ENCODE measurements at places on chromosomes 11 and 22. TPM values are rescaled to one million over a fixed set of nuclear protein-coding genes. Genes with fewer than 3 reads are reported as not detected.

Gene OR52I2
- 0.07 TPM for total RNA-seq

DNA sequence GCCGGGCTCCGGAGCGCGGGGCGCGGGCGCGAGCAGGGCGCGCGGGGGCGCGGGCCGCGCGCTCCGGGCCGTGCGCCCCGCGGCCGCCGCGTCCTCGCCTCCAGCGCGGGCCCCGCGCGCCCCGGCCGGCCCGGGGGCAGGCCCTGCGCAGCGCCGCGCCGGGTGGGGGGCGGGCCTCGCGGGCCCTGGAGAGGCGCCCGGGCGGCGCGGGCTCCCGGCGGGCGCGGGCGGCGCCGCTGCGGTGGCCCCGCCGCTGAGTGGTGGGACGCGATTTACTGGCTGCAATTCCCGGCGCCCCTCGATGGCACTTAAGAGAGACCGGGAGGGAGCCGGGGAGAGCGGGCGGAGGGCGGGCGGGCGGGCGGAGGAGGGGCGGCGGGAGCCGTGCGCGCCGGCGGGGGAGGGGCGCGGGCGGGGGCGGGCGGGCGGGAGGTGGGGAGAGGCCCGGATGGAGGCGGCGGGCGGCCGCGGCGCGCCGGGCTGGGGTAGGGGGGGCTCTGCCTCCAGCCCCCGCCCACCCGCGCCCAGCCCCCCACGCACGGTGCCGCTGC, 73.2 kb upstream of the TCF20 start:
- ATAC-seq: peak; percentile 80

Gene SLC5A4
- 0.14 TPM for total RNA-seq

GRCh38 chr11:24598641-24599040, 101.8 kb downstream of the LUZP2 start:
- no peak for ATAC-seq

Gene MMP11
- 9.9 TPM for total RNA-seq

DNA sequence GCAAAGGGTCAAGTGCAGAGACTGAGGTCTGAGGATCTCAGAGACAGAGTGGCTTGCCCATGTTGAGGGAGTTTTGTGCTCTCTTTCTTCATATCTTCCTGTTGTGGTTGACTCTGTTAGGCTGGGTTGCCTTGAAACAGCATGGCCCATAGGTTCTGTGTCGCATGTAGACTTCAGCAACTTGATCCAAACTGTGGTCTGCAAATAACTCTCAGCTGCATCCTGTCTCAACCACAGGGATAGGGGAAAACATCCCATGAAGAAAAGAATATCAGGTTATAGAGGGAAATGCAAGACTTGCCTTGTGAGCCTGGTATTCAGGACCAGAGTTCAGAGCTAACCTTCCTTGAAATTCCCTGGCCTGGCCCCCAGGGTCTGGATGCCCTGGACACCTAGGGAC, 69.4 kb downstream of the FLI1 start:
- ATAC-seq: no peak

Gene OR52N4
- 0.31 TPM for total RNA-seq

Gene CD3D
- total RNA-seq: not detected

Gene KCNQ1
- 0.23 TPM for total RNA-seq

Gene TRIM49C
- total RNA-seq: not detected

DNA sequence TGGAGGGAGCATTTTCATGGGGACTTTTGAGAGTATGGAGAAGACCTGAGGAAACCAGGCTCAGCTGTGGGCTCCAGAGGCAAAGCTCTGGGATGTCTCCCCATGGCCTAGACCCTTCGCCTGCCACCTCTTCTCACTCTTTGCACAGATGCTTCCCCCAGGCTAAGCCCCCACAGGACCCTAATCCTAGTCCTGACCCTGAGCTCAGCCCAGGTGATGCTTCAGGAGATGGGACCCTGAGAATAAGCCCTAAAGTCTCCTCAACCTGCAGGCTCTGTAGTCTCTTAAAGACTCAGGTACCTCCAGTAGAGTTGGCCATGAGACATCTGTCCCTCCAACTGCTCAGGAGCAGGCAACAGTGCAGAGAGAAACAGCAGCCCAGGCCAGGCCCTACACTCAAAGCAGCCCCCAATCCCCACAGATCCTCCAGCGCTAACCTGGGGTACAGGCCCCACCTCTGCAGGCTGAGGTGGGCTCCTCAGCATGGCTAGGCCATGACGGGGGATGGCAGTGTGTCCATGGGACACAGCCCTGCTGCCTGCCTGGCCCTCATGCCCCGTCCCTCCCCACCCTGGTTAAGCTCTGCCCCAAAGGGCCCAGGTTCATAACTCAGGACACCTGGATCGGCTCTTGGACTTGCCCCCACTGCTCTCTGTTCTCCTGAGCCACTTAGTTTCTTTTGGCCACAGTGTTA, 39.4 kb downstream of the GGTLC2 start:
- ATAC-seq: no peak

- ATAC-seq: no peak
Measured at GRCh38 chr11:126528075-126528474, 172.6 kb downstream of the ST3GAL4 start.

Gene SERPING1
- total RNA-seq: 8.6 TPM

Gene CLDN5
- 0.31 TPM for total RNA-seq

Gene DCHS1
- 61.2 TPM for total RNA-seq

DNA sequence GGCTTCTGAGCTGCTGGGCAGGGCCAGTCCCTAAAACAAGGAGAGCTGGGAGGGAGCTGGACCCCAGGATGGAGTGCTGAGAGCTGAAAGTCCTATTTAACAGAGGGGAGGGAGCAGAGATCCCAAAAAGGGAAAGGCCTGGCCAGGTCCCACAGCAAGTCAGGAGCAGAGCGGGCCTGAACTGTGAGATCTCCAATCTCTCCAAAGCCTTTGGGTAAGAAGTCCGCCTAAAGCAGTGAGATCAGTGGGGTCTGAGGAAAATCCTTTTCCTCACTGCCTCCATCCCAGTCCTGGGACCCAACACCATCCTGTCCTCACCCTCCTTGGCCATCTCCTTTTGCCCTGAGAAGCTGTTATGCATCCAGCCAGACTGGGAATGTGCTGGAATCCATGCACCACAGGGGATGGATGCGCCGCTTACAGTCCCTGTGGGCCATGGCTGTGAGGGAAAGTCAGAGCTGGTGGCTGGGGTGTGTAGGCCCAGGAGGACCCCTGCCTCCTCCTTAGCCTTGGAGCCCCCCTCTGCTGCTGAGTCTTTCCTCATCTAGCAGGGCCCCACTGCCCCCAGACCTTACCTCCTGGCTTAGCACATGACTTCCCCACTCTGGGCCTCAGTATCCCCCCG, 8.6 kb downstream of the LRRC75B start:
- ATAC-seq: no peak

Gene CWF19L2
- total RNA-seq: 20.0 TPM

- no peak for ATAC-seq
Measured at GRCh38 chr22:49953027-49953679, 7.4 kb upstream of the PIM3 start.

DNA sequence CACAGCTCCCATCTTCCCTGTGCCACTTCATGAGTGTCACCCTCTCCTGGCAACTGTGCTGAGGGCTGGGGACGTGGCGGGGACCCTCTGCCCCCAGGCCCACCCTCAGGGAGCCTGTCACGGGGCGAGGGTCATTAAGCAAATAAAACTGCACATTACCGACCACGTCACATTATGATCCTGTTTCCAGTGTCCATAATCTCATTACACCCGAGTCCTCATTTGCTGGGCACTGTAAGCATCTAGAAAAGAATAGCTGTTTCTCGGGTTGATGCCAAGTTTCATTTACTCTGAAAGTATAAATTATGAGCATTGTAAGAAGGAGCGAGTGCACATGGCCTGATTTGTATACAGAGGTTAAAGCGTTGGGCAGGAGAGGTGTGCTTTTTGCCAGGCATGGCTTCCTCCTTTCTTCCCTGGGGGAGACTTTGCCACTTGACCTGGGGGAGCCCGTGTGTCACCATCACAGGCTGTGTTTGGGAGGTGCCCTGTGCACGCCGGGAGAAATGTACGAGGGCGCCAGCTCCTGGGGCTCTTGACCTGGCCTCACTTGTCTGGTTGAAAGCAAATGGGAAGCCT, 50.5 kb downstream of the LRP5 start:
- ATAC-seq: no peak

DNA sequence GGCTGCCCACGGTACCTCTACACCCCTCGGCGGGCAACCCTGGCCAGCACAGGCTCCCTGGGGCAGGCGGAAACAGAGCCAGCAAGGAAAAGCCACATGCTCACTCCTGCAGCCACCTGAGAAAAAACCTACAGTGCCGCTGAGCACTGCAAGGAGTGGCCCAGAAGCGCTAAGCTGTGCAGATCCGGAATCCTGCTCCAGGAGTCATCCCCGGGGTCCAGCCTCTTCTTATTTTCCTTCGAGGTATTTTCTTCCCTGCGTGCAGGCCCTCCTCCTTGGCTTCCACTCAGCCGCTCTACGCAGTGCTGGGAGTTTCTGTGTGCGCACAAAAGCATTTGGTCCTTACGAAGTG, 81.0 kb downstream of the TRMU start:
- no peak for ATAC-seq

DNA sequence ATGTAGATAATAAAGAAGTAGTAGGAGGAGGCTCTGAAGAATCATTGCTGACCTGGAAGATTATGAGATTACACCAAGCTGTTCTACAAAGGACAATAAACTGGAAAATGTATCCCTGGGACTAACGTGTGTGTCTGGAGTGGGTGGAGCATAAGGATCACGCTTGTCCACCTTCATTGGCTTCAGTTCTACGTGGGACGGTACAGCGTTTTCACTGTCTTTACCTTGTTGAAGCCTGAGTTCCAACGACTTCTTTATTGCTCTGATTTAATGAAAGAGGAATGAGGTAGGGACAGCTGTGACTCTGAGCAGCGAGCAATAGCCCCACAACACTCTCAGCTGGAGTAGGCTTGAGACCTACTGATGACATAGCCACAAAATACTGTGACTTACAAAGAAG, 87.0 kb downstream of the ARHGAP42 start:
- ATAC-seq: no peak

DNA sequence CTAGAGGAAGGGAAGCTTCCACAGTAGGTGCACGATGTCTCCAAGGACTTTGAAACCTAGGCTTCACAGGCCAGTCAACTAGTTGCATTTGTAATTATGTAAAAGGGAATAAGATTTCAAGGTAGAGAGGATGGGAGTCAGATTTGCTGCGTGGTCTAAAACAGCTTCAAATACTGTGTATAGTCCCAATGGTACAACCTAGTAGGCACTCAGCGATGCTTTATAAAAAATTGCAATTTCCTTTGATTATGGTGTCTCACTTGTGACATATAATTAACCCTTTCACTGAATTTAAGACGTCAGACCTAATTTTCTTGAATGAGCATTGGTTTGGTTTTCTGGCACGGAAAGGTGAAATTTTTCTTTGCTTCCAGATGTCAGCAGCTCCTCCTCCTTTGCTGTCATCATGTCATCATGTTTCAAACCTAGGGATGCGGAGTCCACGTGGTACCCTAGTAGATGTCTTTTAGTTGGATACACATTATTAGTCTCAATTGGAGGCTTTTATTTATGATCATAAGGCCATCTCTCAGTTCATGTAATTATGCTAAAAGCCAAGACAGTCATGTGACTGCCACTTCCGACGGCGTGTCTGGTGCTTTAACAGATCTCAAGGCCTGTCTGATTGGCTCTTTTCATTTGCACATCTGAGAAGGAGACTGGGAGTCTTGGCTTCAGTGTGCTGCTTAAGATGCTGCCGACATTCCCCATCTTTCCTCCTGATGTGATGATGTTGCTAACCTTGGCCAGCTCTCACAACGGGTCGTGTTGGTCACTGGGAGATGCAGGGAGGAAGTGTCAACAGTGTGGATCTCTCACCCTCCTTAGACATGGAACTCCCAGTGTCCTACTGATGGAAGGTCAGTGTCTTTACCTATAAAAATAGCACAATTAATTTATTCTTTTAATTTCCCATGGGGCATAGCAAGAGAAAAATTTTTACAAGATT, 134.0 kb downstream of the HIPK3 start:
- peak; percentile 96 for ATAC-seq

Gene IL17REL
- total RNA-seq: 0.73 TPM

GRCh38 chr11:116070520-116070919, 566.3 kb upstream of the CADM1 start:
- ATAC-seq: no peak

DNA sequence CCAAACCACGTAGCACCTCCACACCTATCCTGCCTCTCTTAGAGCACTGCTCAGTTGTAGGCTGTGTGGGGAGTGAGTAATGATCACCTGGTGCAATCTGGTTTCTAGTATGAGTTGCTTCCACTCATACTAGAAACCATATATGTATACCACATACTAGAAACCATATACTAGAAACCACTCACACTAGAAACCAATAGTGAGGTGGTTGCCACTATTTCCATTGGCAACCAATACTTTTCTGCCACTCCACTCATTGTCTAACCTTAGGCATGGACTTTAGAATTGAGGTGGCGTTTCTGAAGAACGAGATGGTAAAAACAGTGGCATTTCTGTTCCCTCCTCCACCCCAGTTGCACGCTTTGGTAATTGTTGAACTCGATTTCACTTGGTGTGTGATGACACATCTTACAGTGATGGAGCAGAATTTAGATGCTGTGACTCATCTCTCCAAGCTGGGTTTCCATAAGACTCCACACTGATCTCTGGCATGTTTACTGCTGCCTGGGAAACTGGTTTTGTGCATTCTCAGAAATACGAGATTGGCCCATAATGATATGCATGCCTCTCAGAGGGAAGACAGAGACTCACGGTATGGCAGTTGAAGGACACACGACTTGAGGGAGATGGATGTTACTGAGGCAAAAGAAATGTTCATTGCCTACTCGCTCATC, 82.9 kb downstream of the KIRREL3 start:
- ATAC-seq: peak; percentile 95

DNA sequence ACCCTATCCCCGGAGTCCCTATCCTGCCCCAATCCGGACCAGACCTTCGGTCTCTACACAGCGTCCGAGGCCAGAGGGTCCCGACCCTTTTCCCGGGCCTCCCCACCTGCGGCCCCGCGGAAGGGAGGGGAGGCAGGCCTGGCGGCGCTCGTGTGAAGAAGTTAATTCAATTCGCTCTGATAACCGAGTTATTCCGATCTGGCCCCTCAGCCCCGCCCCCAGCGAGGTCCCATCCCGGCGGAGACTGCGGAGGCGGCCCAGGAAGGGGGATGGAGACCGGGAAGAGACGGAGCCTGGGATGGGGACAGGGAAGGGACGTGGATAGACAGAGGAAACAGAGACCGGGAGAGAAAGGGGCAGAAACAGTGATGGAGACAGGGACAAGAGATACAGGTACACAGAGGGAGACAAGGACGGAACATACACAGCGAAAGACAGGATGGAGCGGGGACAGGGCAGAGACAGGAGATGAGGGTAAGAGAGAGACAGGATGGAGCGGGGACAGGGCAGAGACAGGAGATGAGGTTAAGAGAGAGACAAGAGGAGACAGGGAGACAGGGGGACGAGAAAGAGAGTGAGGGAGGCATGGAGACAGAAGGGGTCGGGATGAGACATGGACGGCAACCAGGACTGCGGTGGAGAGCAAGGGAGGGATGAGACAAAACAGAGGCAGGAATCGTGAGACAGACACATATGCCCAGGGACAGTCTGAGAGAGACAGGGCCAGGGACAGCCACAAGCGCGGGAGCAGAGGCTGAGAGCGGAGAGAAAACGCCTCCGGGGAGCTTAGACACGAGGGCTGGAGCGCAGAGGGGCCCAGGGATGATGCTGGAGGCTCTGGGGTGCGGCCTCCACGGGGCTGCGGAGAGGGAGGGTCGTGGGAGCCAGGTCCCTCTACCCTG, 636 bp upstream of the PHOX2A start:
- peak; percentile 36 for ATAC-seq
